Activated naive CD8-positive, alpha-beta T cell treated with anti-CD3 and anti-CD28 coated beads, Interleukin-2, amount 50 U/mL, for 24 hours (primary cell): ENCODE measurements at places on chromosomes 2 and 18.
A peak's percentile ranks its signal among the peaks of the same experiment; 100 is the strongest.

DNA sequence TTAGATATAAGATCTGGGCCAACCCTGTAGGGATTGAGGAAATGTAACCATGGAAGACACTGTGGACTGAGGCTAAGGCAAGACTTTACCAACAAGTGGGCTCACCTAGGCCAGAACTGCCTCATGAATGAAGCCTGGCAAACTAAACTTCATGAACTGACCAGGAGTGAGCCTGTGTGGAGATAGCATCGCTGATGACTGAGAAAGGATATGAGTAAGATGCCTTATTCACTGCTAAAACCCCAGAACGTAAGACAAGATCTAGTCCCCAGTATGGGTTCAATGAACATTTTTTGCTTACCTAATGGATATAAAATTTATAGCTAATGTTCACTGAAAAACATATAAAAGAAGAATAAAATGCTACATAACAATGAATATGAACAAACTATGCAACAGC lies 399.8 kb downstream of the SATB2 start:
- no peaks in the 10 kb centered on the region for H3K27me3 ChIP-seq
- H3K4me3 ChIP-seq = no peak overlapping the region
- H3K27ac ChIP-seq = no peak overlapping the region
- H3K36me3 ChIP-seq = no peaks in the 10 kb centered on the region
- DNase-seq = no peak

- H3K4me3 ChIP-seq = no peak overlapping the region
- peak; percentile 12 for DNase-seq
- H3K4me1 ChIP-seq = peaks cover 50% of the 10 kb centered on the region
- H3K27me3 ChIP-seq = no peaks in the 10 kb centered on the region
- no peaks in the 10 kb centered on the region for H3K36me3 ChIP-seq
Measured at GRCh38 chr2:37456479-37456878, 112.0 kb downstream of the QPCT start.

- H3K36me3 ChIP-seq = no peaks in the 10 kb centered on the region
- H3K27ac ChIP-seq = no peak overlapping the region
- DNase-seq = no peak
- no peaks in the 10 kb centered on the region for H3K27me3 ChIP-seq
- H3K4me1 ChIP-seq = no peaks in the 10 kb centered on the region
Measured at GRCh38 chr18:66752733-66753132, 148.8 kb upstream of the CDH19 start.

DNA sequence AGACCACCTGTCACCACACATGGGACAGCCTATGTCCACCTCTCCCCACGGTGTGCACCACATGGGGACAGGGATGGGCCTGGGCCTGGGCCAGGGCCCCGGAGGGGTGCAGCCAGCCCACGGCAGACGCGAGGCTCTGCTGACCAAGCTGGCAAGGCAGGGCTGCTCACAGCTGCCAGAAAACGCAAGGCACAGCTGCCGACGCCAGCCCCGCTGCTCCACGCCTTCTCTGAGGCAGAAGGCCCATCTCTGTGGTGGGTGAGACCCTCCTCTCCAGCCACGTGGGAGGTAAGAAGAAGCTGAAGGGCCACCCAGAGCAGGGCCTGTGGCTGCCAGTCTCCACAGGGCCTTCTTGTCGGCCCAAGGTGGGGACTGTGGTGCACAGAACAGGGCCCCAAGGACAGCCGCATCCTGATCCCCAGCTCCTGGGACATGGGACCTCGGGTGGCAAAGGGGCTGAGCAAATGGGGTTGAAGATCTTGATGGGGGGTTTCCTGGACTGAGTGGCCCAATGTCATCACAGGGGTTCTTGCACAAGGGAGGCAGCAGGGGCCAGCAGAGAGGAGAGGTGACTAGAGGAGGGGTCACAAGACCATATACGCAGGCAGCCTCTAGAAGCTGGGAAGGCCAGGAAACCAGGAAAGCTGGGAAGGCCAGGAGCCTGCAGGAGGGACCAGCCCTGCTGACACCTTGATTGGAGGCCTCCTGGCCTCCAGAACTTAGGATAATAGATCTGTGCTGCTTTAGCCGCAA lies 72.3 kb downstream of the NDUFA10 start:
- no peaks in the 10 kb centered on the region for H3K4me1 ChIP-seq
- no peak overlapping the region for H3K27ac ChIP-seq
- H3K4me3 ChIP-seq = no peak overlapping the region
- DNase-seq = no peak
- H3K27me3 ChIP-seq = no peaks in the 10 kb centered on the region

GRCh38 chr2:63056107-63057050 lies 5.7 kb downstream of the OTX1 start:
- H3K36me3 ChIP-seq = peaks cover 3% of the 10 kb centered on the region
- peak overlapping the region; percentile 55 for H3K4me3 ChIP-seq
- peak; percentile 36 for DNase-seq
- peaks cover 57% of the 10 kb centered on the region for H3K4me1 ChIP-seq
- H3K27me3 ChIP-seq = peaks cover 86% of the 10 kb centered on the region
- H3K27ac ChIP-seq = peak overlapping the region; percentile 11

DNA sequence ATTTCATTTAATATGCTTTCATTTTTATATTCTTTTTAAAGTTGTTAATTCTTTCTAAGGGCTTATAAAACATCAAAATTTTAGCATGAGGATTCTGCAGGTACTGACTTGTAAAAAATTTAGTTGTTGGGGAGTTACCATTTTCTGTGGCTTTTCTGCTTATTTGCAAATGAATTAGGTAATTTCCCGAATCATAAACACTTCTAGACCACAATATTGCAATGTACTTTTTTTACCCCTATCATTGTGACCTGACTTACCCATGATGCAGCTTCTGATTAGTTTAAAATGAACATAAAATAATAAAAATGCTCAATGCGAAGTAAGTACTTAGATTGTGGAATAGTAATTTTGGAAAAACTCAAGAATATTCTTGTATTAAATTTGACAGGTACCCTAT lies 11.4 kb downstream of the ARL6IP6 start:
- H3K4me3 ChIP-seq = no peak overlapping the region
- peaks cover 7% of the 10 kb centered on the region for H3K36me3 ChIP-seq
- H3K27me3 ChIP-seq = no peaks in the 10 kb centered on the region
- H3K4me1 ChIP-seq = peaks cover 25% of the 10 kb centered on the region
- no peak overlapping the region for H3K27ac ChIP-seq
- no peak for DNase-seq

GRCh38 chr2:74399785-74400184 lies 19.7 kb upstream of the DCTN1 start:
- no peak overlapping the region for H3K4me3 ChIP-seq
- no peaks in the 10 kb centered on the region for H3K4me1 ChIP-seq
- no peak overlapping the region for H3K27ac ChIP-seq

DNA sequence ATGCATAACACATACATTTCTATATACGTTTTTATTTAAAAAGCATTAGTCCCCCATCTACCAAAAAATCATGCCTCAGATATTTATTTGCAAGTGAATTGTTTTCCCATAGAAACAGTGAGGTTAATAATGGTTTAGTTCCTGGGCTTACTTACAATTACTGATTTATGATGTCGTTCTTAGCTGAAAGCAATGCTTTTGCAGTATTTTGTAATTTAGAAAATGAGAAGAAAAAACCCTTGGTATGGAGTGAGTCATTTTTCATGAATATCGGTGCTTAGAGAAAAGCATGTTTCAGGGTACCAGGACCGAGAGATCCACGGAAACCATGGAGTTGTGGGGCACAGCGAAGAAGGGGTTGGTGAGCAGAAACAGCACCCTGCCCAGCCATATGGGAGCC lies 12.0 kb upstream of the CDK15 start:
- no peaks in the 10 kb centered on the region for H3K4me1 ChIP-seq
- DNase-seq = no peak
- peaks cover 8% of the 10 kb centered on the region for H3K27me3 ChIP-seq
- H3K4me3 ChIP-seq = no peak overlapping the region

DNA sequence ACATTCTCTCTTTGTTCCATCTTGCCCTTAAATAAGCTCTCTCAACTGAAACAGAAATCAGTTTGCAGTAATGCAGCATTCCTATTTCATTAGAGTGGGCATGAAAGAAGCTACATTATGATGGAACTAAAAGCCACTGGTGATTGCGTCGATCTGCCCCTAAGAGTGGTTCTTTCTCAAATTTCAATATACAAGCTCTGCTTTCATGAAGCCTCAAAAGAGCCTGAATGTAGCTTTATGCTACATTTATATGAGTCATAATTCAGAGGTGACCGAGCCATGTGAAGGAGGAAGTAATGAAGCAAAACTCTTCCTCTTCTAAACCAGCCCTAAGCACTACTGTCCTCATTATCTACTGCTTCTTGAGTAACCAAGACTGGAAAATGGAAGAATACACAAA lies 64.8 kb upstream of the CYTIP start:
- H3K27me3 ChIP-seq = peaks cover 4% of the 10 kb centered on the region
- peaks cover 4% of the 10 kb centered on the region for H3K4me1 ChIP-seq
- no peaks in the 10 kb centered on the region for H3K36me3 ChIP-seq
- no peak overlapping the region for H3K4me3 ChIP-seq
- no peak overlapping the region for H3K27ac ChIP-seq

GRCh38 chr18:62366992-62367391 lies 41.9 kb downstream of the TNFRSF11A start:
- no peaks in the 10 kb centered on the region for H3K36me3 ChIP-seq
- peaks cover 16% of the 10 kb centered on the region for H3K4me1 ChIP-seq
- no peak overlapping the region for H3K27ac ChIP-seq
- no peak for DNase-seq

GRCh38 chr2:58645017-58645416 lies 403.9 kb upstream of the FANCL start:
- peaks cover 2% of the 10 kb centered on the region for H3K27me3 ChIP-seq
- H3K4me1 ChIP-seq = peaks cover 2% of the 10 kb centered on the region
- DNase-seq = no peak
- no peaks in the 10 kb centered on the region for H3K36me3 ChIP-seq
- no peak overlapping the region for H3K27ac ChIP-seq
